ENCODE measurements at places on chromosomes 11 and 22.

GRCh38 chr11:116563028-116563711 lies 209.6 kb downstream of the BUD13 start:
- DNase-seq = no peak

DNA sequence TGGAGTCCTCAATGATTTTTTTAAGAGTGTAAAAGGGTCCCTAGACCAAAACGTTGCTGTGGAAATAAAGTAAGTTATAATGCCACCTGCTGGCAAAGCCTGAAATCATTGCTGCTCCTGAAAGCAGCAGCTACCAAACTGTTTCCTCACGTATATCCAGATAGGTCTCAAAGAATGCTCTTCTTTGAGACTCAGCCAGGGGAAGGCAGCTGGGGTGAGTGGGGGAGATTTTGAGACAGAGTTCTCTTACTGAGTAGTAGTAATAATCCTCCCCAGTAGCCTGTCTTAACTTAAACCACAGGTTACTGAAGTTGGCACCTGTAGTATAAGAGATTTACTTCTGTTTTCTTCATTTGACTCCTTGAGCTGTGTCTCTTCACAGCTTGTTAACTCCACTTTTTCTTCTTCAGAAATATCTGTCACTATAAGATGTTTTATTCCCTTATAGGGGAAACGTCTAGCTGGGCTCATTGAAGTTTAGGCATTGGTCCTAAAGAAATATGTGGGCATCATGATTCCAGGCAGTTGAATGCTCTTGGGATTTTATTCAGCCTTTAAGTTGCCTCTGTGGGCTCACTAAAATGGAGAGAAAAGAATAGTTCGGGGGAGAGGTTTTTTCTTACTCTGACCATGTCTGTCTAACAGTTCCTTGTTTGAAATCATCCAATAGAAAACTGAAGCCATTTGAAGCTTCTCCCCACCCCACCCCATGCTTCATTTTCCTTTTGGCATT lies 77.9 kb downstream of the BTBD10 start:
- peak; percentile 27 for DNase-seq

- no peak for DNase-seq
Observed at GRCh38 chr11:2800655-2801531, 84.7 kb downstream of the CDKN1C start.

- no peak for DNase-seq
Observed at GRCh38 chr11:21771097-21771496, 421.8 kb upstream of the ANO5 start.

DNA sequence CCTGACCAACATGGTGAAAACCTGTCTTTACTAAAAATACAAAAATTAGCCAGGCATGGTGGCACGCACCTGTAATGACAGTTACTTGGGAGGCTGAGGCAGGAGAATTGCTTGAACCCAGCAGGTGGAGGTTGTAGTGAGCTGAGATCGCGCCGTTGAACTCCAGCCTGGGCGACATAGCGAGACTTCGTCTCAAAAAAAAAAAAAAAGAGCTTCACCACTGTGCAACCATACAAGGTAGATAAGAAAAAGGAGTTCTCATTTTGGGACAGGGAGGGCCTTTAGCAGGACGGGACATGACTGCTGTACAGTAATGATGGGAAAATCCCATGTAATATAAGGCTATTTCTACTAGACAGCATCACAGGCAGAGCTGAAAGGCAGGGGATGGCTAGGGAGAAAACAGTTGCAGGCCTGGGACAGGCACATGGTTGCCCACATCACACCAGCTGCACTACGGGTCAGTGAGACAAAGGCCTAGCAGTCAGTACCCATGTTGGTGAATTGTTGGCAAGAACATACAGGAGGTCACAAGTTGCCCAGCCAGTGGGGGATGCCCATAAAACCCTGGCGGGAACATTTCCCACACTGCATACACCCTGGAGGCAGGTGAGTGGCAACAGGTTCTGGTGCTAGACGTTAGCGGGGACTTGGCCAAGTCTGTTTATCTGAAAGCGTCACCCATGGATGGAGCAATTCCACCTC lies 5.4 kb downstream of the TANGO2 start:
- no peak for DNase-seq

- no peak for DNase-seq
Observed at GRCh38 chr11:45483416-45483815, 182.0 kb downstream of the CHST1 start.

All from MV-4-11 (cell line).